Muscle of back (tissue), 13 donors: ENCODE measurements at places on chromosomes 11 and 22. TPM values are rescaled to one million over a fixed set of nuclear protein-coding genes. Genes with fewer than 3 reads are reported as not detected.

Gene HDHD5
- polyA plus RNA-seq: 46.0 TPM

Gene PRMT3
- polyA plus RNA-seq: 13.3 TPM

- no peak for DNase-seq
These were observed 651.1 kb downstream of the METTL15 start for GRCh38 chr11:28759311-28759710.

DNA sequence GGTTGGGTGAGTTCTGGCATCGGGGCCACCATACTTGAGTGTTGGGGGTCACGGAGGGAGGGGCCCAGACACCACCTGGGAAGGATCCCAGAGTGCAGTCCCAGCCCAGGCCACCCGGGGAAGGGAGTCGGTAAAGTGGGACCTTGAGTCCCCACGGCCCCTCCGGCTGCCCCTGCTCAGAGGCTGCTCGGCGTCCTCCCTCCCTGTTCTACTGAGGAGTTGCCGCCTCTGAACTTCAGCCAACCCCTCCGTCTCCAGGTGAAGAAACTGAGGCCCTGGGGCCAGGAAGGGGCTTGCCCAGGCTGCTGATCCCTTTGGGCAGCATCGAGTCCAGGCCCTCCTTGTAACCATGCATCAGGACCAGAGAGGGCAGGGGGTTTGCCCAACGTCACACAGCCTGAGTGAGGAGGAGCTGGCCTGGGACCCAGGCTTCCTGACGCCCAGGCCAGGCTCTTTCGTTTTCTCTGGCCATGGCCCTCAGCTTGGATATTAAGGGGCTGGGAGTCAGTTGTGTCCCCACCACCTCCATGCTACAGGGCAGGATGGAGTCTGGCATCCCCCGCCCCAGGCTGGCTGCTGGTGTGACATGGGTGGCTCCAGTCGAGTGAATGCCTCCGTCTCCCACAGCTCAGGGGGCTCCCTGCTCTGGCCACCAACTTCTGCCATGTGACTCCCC, 1.3 kb downstream of the PARVG start:
- no peak for DNase-seq

DNA sequence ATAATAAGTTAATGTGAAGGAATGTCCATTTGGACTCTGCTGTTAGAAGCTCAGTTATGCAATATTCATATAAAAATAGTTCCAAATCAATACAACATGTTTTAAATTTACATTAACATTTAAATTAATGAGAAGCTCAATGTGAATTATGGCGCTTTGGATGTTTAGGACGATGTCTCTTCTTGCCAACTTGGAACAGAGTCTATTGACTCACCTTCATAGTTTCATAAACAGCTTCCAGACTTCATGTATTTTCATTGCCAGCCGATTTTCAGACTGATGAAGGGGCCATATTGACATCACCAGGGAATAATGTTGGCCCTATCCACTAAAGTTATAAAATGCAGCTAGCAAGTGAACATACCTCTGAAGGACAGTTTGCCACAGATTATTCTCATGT, 1136.2 kb downstream of the LRRC4C start:
- DNase-seq: peak; percentile 16

DNA sequence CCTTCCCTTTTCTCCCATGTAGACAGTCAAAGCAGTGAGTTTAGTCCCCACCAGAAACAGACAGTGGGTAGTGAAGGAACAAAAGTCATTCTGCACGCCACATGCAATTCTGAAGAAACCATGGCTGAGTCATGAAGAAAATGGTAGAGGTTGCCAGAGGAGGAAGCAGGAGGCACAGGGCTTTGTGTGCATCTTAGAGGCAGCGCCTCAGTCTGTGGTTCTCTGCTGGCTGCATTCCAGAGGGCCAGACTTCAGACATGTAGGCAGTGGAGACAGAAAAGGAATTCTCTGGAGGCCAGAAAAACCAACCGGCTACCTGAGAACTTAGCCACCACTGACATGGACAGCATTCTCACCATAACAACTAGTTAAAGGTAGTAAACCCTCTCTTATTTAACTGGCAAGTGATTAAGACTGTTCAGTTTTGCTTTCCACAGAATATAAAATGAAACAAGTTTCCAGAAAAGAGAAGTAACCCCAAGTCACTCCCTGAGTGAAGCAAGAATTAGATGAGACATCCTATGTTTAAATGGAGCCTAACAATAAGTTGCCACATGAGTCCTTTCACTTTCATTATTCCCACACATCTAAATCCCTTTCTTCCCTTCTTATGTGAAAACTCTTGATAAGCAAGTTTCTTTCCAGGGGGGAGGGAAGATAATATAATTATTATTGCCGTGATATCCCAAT, 556.1 kb downstream of the SOX6 start:
- DNase-seq: no peak
